ENCODE measurements at places on chromosomes 3 and 15. TPM values are rescaled to one million over a fixed set of nuclear protein-coding genes. Genes with fewer than 3 reads are reported as not detected.
A peak's percentile ranks its signal among the peaks of the same experiment; 100 is the strongest.

DNA sequence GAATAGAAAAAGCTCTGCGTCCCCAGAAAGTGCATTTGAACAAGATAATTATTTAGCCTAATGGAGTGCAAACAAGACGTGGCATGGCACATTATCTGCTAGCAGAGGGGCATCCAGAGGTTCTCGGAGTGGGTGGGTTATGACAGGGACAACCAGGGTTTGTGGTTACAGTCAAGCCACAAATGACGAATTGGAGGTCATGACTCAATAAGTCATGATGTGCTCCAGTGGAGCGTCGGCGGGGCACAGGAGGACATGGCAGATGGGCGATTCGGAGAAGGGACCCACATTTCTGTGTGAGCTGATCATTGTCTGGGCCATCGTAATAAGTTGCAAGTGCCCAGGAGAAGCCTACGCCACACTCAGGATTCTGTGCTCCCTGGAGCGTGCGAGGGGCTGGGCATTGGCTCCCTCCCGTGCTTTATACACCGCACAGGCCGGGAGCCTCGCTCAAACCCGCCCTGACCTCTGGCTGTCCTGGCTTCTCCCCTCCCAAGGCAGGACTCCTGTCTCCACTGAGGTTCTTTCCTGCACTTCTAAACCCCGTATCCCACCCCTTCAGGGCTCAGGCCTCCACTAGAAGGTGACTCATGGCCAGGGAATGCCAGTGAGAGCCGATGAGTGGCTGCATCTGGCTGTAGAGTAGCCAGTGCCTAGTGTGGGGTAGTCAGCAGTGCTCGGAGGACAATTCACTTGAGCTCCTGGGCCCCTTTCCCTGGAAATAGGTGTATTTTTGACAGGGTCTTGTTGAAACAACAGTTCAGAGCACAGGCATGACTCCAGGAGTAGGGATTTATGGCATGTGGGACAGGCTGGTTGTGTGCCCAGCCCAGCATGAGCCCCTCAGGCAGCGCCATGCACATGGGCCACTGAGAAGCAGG is 67.4 kb downstream of the GRIP2 start:
- H3K27me3 ChIP-seq, result no peaks in the 10 kb centered on the region
- DNase-seq, result no peak
- H3K27ac ChIP-seq, result no peak overlapping the region
- H3K4me3 ChIP-seq, result no peak overlapping the region
- H3K36me3 ChIP-seq, result peaks cover 24% of the 10 kb centered on the region

GRCh38 chr3:150255413-150255812 is 152.7 kb upstream of the TSC22D2 start:
- H3K4me3 ChIP-seq, result no peak overlapping the region
- no peaks in the 10 kb centered on the region for H3K4me1 ChIP-seq
- no peak overlapping the region for H3K27ac ChIP-seq
- DNase-seq, result no peak
- no peaks in the 10 kb centered on the region for H3K36me3 ChIP-seq

The MUC4 gene
- total RNA-seq, result 0.02 TPM

GRCh38 chr3:32847528-32847927 is 29.7 kb downstream of the TRIM71 start:
- DNase-seq, result no peak
- no peak overlapping the region for H3K27ac ChIP-seq
- H3K36me3 ChIP-seq, result no peaks in the 10 kb centered on the region
- H3K4me3 ChIP-seq, result no peak overlapping the region
- no peaks in the 10 kb centered on the region for H3K27me3 ChIP-seq

GRCh38 chr3:80898211-80898610 is 863.2 kb downstream of the GBE1 start:
- H3K27me3 ChIP-seq, result no peaks in the 10 kb centered on the region
- no peaks in the 10 kb centered on the region for H3K4me1 ChIP-seq
- DNase-seq, result no peak
- H3K36me3 ChIP-seq, result no peaks in the 10 kb centered on the region
- no peak overlapping the region for H3K27ac ChIP-seq

DNA sequence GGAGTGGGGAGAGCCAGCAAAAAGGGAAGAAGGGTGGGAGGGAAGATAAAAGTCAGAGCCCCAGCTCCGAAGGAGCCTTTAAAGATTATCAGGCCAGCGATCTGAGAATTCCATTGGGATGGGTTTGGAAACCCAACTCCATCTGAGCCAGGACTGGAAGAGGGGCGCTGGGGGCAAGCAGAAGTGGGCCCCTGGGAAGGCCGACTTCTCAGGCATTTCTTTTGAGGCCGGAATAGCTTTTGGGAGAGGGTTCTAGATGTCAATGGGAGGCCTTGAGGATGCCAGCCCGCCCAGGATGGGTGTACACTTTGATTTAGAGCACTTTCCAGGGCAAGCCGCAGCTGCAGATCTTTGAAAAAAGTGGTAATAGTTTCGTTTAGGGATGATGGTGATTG is 6.6 kb upstream of the SOX2 start:
- H3K4me3 ChIP-seq, result no peak overlapping the region
- no peak for DNase-seq
- H3K4me1 ChIP-seq, result peaks cover 21% of the 10 kb centered on the region
- peaks cover 4% of the 10 kb centered on the region for H3K36me3 ChIP-seq
- H3K27me3 ChIP-seq, result peaks cover 71% of the 10 kb centered on the region

DNA sequence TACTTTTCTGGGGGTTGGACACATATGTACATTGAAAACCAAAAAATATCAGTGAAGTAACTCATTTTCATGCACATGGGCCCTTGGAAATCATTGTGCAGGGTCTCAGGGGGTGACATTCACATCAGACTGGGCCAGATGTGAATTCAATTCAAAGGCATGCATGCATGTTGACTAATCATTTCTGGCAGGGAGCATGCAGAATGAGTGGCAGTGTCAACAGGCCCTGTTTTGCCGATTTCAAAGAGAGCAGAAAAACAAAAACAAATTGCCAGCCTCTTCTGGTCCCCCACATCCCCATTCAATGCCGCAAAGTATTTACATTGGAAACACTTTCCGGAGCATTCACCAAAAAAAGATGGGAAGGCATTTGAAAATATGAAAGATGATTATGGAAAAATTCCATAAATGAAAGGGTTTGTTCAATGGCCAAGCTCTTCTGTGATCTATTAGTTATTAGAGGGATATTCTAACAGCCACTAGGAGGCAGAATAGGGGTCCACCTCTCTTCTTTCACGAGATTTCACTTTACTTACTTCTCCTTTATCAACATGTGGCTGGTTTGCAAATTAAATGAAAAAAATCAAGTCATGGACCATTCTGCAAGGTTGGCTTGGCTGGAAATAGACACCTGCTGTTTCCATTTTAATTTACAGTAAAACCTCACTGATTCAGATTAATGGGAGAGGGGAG is 119.9 kb upstream of the FEZF2 start:
- no peak overlapping the region for H3K4me3 ChIP-seq
- no peaks in the 10 kb centered on the region for H3K27me3 ChIP-seq
- H3K4me1 ChIP-seq, result no peaks in the 10 kb centered on the region
- H3K36me3 ChIP-seq, result no peaks in the 10 kb centered on the region
- H3K27ac ChIP-seq, result no peak overlapping the region
- no peak for DNase-seq

The ZPLD1 gene
- not detected for total RNA-seq

The STT3B gene
- 99.3 TPM for total RNA-seq

The TTLL13 gene
- total RNA-seq, result 0.26 TPM

The GOLGA6L22 gene
- total RNA-seq, result not detected

DNA sequence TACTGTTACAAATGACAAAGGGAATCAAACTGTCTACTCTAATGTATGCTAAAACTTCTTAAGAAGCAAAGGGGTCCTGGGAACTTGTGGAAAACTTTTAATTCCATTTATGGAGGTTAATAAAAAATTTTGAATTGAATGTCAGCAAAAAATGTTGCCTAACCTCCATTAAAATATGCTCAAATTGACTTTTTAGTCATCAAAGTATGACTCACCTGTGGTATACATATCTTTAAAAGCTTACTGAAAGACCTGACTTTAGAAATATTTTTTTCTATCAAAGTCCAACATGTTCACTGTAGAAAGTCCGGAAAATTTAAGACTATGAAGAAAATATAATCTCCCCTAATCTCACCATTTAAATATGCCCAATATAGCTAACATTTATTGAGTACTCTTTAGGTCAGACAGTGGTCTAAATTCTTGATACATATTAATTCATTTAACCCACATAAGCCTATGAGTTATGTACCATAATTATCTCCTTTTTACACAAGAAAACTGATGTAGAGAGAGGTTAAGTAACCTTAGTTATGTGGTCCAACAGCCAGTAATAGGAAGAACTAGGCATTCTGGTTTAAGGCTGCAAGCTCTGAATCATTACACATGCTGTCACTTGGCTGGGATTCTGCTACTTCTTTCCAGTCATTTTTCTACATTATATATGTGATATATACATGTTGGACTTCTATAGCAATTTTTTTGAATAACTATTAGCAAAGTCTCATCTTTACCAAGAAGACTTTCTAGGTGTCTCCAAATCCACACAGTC is 83.6 kb downstream of the PDZRN3 start:
- H3K36me3 ChIP-seq, result no peaks in the 10 kb centered on the region
- no peaks in the 10 kb centered on the region for H3K27me3 ChIP-seq
- no peak for DNase-seq
- no peaks in the 10 kb centered on the region for H3K4me1 ChIP-seq

GRCh38 chr15:80572337-80572736 is 122.8 kb upstream of the ABHD17C start:
- no peak overlapping the region for H3K4me3 ChIP-seq
- H3K36me3 ChIP-seq, result no peaks in the 10 kb centered on the region
- no peaks in the 10 kb centered on the region for H3K4me1 ChIP-seq
- no peak overlapping the region for H3K27ac ChIP-seq

The MFN1 gene
- 23.0 TPM for total RNA-seq

The PLAAT1 gene
- not detected for total RNA-seq

GRCh38 chr3:32105291-32106131 is 909 bp upstream of the GPD1L start:
- no peaks in the 10 kb centered on the region for H3K27me3 ChIP-seq
- DNase-seq, result peak; percentile 41
- H3K27ac ChIP-seq, result no peak overlapping the region
- H3K4me3 ChIP-seq, result peak overlapping the region; percentile 96

DNA sequence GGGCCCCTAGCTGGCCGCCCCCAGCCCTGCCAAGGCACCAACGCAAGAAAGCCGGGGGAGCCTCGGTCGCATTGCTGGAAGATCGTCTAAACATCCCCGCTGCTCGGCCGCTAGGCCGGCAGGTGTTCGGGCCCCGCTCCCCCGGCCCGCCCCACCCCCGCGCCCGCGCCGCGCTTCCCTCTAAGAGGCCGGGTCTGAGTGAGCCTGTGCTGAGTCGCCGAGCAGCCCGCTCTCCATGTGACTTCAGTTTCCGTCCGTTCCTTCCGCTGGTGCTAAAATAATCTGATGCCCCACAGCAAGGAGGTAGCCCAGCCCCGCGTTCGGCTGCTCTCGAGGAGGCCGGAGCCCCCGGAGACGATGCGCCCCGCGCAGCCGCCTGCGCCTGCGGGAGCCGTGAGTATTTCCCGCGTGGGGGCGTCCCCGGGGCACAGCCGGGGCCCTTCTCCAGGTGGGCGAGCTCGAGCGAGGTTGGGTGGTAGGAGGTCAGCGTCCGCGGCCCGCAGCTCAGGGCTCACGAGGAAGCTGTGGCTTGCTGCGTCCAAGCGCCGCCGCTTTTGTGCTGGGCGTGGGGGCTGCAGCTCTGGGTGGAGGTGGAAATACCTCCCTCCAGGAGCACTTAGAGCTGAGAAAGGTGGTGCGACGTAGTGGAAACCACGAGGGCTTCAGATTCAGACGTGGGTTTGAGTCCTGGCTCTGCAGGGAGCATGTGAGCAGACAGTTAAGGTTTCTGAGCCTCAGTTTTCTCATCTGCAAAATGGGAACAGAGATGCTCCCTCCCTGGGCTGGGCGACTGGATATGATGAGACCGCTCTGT is at the start of gene NRROS:
TSS of gene NRROS (plus strand) at position 212 of the 814 bp plus-strand sequence. CDS start 14,846 bp downstream, outside the sequence.
- H3K4me1 ChIP-seq, result peaks cover 45% of the 10 kb centered on the region
- peak; percentile 77 for DNase-seq
- H3K27me3 ChIP-seq, result no peaks in the 10 kb centered on the region
- peaks cover 8% of the 10 kb centered on the region for H3K36me3 ChIP-seq

DNA sequence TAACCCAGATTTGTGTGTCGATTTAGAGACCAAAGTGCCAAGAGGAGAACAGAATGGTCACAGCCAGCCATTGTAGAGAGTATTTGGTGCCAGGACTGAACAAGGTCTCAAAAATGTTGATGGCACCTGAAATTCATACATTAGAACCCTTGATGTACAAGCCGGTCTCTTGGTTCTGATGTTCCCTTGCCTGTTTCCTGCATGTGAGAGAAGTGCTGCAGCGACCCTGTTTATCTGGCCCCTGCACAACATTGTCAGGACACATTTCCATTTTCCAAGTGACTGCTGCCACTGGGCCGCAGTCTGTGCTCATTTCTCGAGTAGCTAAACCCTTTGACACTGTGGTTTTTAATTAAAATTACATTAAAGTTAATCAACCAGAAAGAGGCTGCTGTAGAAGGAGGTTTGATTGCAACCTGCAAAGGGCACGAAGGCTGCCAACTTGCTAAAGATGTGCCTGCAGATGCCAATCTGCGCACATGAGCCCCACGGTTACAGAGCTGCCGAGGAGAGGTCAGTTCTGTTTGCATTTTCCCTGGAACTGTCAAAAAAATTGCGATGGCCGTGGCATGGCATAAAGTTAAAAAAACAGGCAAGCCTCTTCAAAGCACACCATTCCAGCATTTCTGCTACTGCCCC is 136.4 kb upstream of the CMC1 start:
- H3K27me3 ChIP-seq, result peaks cover 4% of the 10 kb centered on the region
- H3K4me3 ChIP-seq, result no peak overlapping the region
- H3K27ac ChIP-seq, result no peak overlapping the region

GRCh38 chr15:46858150-46858549 is 859.2 kb upstream of the SEMA6D start:
- no peaks in the 10 kb centered on the region for H3K4me1 ChIP-seq
- H3K27me3 ChIP-seq, result no peaks in the 10 kb centered on the region
- H3K27ac ChIP-seq, result no peak overlapping the region
- no peaks in the 10 kb centered on the region for H3K36me3 ChIP-seq

DNA sequence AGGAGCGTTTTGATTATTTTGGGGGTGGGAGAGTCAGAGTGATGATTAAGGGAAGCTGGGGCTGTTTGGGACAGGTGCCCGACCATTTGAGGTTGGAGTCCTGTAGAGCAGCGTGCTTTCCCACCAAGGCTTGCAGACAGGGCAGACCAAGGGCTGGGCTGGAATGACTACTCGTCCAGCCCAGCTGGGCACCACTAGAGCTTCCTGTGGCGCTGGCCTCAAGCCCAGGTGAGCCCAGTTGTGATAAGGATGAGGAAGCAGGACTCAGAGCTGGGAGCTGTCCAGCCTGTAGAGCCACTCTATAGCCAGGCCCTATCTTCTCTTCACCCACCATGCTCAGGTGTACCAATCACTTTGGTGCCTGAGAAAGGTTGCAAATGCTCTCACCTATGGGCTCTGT is 75.8 kb upstream of the ACAN start:
- H3K27me3 ChIP-seq, result peaks cover 3% of the 10 kb centered on the region
- no peak for DNase-seq
- no peak overlapping the region for H3K27ac ChIP-seq
- H3K4me3 ChIP-seq, result no peak overlapping the region

GRCh38 chr3:122929188-122930062 is 98.1 kb downstream of the SEMA5B start:
- H3K4me3 ChIP-seq, result no peak overlapping the region
- H3K4me1 ChIP-seq, result no peaks in the 10 kb centered on the region
- H3K27ac ChIP-seq, result no peak overlapping the region
- H3K36me3 ChIP-seq, result no peaks in the 10 kb centered on the region
- no peak for DNase-seq

GRCh38 chr3:191761906-191762305 is 300.9 kb downstream of the PYDC2 start:
- H3K27ac ChIP-seq, result no peak overlapping the region
- no peaks in the 10 kb centered on the region for H3K36me3 ChIP-seq
- H3K4me3 ChIP-seq, result no peak overlapping the region

GRCh38 chr3:197542741-197543454 is 12.9 kb downstream of the BDH1 start:
- no peak for DNase-seq
- peaks cover 2% of the 10 kb centered on the region for H3K4me1 ChIP-seq
- no peak overlapping the region for H3K4me3 ChIP-seq
- peaks cover 22% of the 10 kb centered on the region for H3K36me3 ChIP-seq
- H3K27ac ChIP-seq, result no peak overlapping the region
- no peaks in the 10 kb centered on the region for H3K27me3 ChIP-seq

All from activated naive CD4-positive, alpha-beta T cell treated with anti-CD3 and anti-CD28 coated beads for 36 hours (primary cell).